ENCODE measurements at places on chromosomes 2 and 18. TPM values are rescaled to one million over a fixed set of nuclear protein-coding genes. Genes with fewer than 3 reads are reported as not detected.

The FOXI3 gene
- total RNA-seq = not detected

The MROH2A gene
- total RNA-seq = not detected

The PARD6G gene
- 4.7 TPM for total RNA-seq

The LIMS3 gene
- 8.7 TPM for total RNA-seq

The GPR155 gene
- total RNA-seq = 12.1 TPM

The SEPTIN2 gene
- total RNA-seq = 250 TPM

The SOCS6 gene
- 18.6 TPM for total RNA-seq

The CCDC74A gene
- total RNA-seq = 1.0 TPM

GRCh38 chr2:160061944-160062291, 497 bp downstream of the PLA2R1 start:
- peak; percentile 51 for DNase-seq

- no peak for DNase-seq
Measured at GRCh38 chr2:71693286-71694270, 240.2 kb downstream of the DYSF start.

- no peak for DNase-seq
Measured at GRCh38 chr2:55056024-55056521, 5.8 kb upstream of the RTN4 start.

- no peak for DNase-seq
Measured at GRCh38 chr18:46291149-46291548, 187.0 kb downstream of the HAUS1 start.

DNA sequence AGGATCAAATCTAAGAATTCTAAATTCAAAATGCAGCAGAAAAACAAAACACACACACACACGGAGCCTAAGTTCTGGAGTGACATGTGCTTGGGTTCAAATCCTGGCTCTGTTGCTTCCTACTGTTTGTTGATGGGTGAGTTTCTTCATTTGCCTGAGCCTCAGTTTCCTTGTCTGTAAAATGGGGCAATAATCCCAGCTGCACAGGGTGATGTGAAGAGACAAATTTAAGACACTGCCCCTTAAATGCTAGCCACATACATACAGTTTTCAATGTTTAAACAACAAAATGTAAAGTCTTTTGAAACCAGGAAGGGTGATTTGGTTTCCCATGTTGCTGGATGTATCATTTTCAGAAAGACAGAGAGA, 943 bp upstream of the GPR17 start:
- no peak for DNase-seq

- peak; percentile 77 for DNase-seq
Measured at GRCh38 chr2:118169359-118170005, 81.2 kb downstream of the INSIG2 start.

- DNase-seq = no peak
Measured at GRCh38 chr2:104312684-104313083, 541.2 kb upstream of the POU3F3 start.

- DNase-seq = no peak
Measured at GRCh38 chr2:132937629-132938028, 267.6 kb upstream of the LYPD1 start.

DNA sequence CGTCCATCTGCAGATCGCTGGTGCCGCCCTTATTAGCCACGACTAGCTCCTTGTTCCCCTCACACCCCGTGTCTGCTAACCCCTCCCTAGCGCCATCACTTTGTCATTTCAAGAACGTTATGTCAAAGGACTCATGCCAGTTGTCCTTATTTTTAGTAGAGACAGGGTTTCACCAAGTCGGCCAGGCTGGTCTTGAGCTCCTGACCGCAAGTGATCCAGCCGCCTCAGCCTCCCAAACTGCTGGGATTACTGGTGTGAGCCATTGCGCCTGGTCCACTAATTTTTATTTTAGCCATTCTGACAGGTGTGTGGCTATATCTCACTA, 138.9 kb upstream of the HDAC4 start:
- DNase-seq = no peak

GRCh38 chr2:153145470-153145978, 333.0 kb downstream of the RPRM start:
- DNase-seq = no peak

- no peak for DNase-seq
Measured at GRCh38 chr2:112831946-112832840, 4.4 kb downstream of the IL1B start.

GRCh38 chr2:51812138-51812866, 780.4 kb upstream of the NRXN1 start:
- no peak for DNase-seq

DNA sequence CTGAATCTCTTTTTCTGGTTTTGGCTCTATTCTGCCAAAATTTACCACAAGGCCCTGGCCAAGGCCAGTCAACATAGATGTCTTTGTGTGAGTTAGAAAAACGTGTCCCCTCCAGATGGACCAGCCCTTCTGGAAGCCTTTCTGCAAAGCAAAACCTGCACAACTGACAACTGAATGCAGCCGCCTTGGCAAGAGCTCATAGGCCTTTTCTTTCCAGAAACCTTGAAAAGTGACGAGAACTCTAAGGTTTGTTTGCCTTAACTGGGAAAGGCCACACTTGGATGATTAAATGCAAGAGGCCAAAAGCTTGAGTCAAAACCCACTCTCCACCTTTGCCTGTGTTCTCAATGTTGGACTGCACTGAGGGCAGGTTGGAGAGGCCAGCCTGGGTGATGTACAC, 103.9 kb downstream of the COLEC12 start:
- DNase-seq = no peak

- DNase-seq = peak; percentile 92
Measured at GRCh38 chr2:168699844-168700417, 102.5 kb upstream of the NOSTRIN start.

DNA sequence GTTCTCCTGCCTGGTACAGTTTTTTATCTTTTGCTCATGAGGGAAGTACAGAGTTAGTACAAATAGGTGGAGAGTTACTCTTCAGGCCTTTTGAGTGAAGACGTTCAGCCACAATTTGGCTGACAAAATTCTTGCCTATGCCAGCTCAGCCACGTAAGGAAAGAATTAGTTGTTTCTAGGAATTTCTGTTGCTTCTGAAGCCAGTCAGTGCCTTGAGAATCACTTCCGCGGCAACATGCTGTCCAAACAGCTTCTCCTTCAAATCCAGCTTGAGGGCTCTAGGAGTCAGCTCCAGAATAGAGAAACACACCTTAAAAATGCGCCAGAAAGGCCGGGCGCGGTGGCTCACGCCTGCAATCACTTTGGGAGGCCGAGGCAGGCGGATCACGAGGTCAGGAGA, 27.5 kb downstream of the M1AP start:
- no peak for DNase-seq

- DNase-seq = no peak
Measured at GRCh38 chr2:122063716-122064115, 308.3 kb downstream of the TSN start.

DNA sequence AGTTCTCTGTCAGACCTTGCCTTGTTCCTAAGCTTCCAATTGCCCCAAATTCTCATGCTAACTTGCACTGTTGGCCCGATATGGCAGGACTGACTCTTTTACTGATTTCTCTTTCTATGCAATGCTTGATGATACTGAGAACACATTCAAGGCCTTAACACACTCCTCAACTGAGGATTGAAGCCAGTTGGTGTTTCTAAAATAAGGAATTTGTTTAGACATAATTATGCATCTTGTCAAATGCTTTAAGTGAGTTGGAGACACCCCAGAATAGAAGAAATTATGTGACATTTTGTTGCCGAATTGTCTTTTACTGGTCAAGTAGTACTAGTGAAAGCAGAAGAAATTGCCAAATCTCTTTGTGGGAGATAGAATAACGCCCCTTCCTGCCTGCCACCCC, 60.0 kb upstream of the THSD7B start:
- no peak for DNase-seq

DNA sequence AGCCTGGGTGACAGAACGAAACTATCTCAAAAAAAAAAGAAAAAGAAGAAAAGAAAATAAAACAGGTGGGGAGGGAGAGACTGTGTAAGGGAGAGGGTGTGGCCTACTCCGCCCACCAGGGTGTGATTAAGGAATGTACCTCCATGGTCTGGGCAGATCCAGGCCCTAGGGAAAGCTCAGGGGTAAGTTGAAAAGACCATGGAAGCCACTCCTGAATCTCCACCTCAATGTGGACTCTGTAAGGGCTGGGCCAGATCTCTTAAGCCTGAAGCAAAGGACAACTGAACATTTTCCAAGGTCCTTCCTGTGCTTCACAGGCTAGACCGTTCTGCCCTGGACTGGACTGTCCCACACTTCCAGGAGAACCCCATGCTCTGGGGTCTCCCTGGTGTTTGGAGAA, 9.7 kb upstream of the ATG16L1 start:
- no peak for DNase-seq

- no peak for DNase-seq
Measured at GRCh38 chr18:52353589-52353988, 13.6 kb downstream of the DCC start.

GRCh38 chr2:85380048-85380447, 25.5 kb downstream of the ELMOD3 start:
- no peak for DNase-seq

DNA sequence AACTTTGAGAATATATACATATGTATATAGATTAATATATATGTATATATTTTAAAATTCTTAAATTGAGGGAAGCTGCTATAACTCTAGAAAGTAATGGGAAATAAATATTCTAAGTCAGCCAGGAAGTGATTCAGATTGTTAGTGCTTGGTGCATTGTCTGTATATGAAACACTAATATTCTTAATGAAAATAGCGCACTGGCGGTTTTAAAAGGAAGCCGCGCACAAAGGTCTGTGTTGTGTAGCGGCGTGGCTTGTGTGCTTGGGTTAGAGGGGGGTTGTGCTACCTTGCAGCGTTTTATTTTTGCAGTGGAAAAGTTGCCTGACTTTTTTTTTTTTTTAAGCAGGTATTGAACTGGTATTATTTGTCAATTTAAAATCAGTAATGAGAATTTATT, 11.3 kb downstream of the TSHZ1 start:
- no peak for DNase-seq

GRCh38 chr2:99863236-99863902, 279.0 kb downstream of the AFF3 start:
- DNase-seq = no peak

- DNase-seq = no peak
Measured at GRCh38 chr18:76436342-76436741, 58.7 kb downstream of the ZNF516 start.

DNA sequence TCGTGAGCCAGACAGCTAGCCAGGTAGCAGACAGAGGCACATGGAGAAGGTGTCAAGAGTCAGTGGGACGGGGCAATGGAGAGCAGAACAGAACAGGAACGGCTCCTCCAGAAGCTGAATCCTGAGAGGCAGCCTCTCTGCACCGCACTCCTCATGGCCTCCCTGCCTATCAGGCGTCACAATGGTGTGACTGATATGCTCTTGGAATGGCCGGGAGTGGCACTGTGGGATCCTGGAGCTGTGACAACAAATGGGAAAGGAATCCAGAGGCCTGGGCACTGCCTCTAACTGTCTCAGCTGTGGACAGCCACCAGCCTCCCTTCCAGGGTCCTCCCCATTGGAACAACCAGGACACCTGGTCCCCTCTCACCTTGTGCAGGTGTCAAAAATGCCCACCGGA, 89.1 kb upstream of the ID2 start:
- DNase-seq = peak; percentile 74

- DNase-seq = no peak
Measured at GRCh38 chr18:45107425-45107824, 426.7 kb downstream of the SETBP1 start.

DNA sequence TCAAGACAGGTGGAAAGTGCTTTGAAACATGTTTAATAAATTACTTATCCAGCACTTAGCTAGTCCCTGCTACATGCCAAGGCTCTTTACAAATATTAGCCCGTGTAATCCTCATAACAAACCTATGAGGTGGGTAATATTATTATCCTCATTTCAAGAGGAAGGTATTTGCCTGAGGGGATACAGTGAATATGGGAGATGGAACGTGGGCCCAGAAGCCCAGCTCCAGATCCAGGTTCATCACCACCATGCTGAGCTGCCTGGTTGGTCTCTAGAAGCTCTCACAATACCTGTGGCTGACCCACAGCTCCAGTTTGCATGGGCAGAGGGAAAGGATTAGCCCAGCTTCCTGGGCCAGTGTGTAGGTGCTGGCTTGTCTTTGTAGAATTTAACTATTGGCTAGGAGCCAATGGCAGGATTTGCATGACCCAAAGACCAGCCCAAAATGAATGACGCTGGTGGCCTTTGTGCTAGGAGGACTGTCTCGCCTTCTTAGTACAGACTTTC, 61.6 kb upstream of the ATP8B1 start:
- no peak for DNase-seq

DNA sequence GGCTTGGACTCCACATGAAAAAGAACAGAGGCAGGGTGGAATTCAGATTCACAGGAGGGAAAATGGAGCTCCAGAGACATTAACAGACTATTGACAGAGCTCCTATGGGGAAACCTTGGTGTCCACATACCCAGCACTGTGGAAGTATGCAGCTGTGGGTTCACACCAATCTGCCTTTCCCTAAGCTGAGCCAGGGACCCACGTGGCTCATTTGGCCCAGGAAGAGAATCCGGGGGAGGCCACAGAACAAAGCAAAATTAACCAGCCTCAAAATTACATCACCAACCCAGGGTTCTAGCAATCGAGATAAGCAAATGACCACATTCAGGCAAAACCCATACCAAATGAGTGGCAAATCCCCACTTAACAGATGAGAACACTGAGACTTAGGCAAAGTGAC, 105.8 kb upstream of the TWIST2 start:
- no peak for DNase-seq

GRCh38 chr2:95062242-95063085, 37.0 kb downstream of the MAL start:
- DNase-seq = no peak

DNA sequence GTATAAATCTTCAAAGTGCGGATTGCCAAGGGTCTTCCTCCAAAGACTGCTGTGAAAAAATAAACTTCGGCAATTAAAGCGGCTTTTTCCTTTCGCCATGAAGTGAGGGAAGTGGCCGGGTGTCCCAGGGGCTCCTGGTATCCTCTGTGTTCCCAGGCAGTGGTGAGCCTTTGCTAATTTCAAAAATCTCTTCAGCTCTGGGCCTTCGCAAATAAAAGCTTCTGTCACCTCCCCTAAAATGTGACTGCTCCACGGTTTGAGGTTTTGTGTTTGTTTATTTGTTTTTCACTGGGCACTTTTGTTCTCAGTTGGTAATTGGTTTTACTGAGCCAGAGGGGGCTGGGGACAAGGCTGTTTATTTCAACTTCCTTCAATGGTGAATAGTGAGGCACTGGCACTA, 270.1 kb upstream of the POU3F3 start:
- no peak for DNase-seq

- DNase-seq = no peak
Measured at GRCh38 chr18:13246591-13246990, 28.0 kb downstream of the LDLRAD4 start.

GRCh38 chr2:239767021-239767905, 257.9 kb downstream of the NDUFA10 start:
- DNase-seq = no peak

- no peak for DNase-seq
Measured at GRCh38 chr18:54515149-54515548, 75.9 kb upstream of the DYNAP start.

- peak; percentile 52 for DNase-seq
Measured at GRCh38 chr18:8615397-8616027, 6.3 kb downstream of the RAB12 start.

Measured in right cardiac atrium (tissue), 5 donors.